ENCODE measurements at places on chromosomes 13 and 19.
A peak's percentile ranks its signal among the peaks of the same experiment; 100 is the strongest.

GRCh38 chr19:15337202-15337601 is 4.9 kb upstream of the BRD4 start:
- no peak for DNase-seq

DNA sequence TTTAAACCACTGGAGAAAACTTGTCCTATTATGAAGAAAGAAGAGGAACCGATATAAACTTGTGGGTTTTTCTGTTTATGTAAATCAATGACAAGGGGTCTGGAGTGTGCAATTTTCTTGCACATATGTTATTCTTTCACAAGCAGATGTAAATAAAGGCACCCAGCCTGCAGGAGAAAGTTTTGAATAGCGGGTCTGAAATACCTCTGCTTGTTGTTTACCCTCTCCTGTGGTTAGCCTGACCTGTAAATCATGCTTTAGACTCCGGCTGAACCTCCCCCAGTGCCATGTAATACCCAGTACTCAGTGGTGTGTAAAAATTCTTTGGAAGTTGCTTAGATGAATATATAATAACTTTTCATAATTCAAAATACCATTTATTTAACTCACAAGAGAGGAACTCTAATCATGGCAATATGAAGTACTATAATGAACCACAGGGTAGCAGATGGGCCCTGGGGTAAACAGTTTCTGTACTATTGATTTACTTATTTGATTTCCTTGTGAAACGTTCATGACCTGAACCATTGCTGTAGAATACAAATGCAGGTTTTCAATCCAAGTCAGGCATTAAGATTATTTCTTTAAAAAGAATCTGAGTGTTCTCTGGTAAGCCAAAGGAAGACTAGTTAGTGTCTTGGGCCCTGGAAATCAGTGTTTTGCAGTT is 245.1 kb downstream of the LMO7 start:
- no peak for DNase-seq

- no peak for DNase-seq
These were observed 1.3 kb downstream of the CYP4F3 start for GRCh38 chr19:15641901-15642491.

DNA sequence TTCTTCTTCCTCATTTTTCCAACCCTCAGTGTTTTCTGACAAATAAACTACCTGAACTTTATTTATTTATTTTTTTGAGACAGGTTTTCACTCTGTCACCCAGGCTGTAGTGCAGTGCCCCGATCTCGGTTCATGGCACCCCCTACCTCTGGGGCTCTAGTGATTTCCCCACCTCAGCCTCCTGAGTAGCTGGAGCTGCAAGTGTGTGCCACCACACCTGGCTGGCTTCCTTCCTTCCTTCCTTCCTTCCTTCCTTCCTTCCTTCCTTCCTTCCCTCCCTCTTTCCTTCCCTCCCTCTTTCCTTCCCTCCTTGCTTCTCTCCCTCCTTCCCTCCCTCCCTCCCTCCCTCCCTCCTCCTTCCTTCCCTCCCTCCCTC is 32.3 kb downstream of the KCTD4 start:
- no peak for DNase-seq

GRCh38 chr19:46193678-46194077 is 35.9 kb upstream of the IGFL1 start:
- no peak for DNase-seq

DNA sequence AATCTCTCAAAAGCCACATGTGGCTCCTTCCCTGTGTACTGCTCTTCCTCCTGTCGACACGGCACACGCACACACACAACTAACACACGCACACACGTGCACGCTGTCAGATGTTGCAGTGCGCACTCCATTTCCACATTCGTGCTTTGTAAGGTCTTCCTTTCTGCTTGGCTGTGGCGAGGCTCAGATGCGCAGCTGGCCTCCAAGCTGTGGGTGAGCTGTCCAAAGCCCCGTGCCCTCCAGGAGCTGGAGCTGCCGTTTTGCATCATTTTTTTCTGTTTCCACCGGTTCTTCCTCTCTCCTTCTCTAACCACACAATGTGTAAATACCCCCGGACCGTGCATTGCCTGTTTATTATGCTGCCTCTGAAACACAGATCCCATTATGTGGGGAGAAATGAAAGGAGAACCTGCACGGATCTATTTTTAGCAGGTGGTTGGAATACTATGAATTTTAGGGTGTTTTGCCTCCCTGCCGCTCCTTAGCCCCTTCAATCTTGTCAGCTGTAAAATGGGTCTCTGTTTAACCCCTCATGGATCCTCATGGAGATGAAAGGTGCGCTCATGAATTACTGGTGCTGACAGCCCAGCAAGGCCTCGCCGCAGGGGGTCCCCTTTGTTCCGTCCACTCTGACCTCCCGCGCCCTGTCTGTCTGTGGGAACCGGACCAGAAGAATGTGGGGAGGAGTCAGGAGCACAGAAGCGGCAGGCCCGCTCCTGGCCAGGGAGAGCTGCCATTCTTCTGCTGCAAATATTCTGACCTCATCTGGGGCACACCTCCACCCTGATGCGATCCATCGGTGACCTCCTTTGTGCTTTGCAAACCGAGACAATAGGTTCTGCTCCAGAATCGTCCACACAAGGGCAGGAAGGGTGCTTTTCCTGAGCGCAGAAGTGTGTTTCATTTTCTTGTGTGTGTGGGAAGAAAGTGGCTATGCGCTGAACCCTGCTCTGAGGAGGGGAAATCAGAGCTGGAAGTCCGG is 137.7 kb downstream of the SOX1 start:
- DNase-seq = no peak

DNA sequence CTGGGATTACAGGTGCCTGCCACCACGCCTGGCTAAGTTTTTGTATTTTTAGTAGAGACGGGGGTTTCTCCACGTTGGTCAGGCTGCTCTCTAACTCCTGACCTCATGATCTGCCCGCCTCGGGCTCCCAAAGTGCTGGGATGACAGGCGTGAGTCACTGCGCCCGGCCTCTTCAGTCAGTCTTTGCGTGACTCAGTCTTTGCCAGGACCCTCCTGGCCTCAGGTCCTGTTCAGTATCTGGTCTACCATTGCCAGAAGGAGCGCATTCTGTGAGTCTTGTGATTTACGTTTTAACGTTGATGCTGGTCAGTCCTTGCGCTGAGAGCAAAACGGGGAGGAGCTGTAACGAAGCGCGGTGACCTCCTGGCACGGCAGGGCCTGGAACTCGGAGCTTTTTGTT is 7.6 kb upstream of the HMG20B start:
- no peak for DNase-seq

GRCh38 chr19:1264801-1265614 is 4.1 kb upstream of the CIRBP start:
- peak; percentile 91 for DNase-seq

GRCh38 chr19:51091126-51091525 is 8.4 kb upstream of the KLK14 start:
- DNase-seq = no peak

DNA sequence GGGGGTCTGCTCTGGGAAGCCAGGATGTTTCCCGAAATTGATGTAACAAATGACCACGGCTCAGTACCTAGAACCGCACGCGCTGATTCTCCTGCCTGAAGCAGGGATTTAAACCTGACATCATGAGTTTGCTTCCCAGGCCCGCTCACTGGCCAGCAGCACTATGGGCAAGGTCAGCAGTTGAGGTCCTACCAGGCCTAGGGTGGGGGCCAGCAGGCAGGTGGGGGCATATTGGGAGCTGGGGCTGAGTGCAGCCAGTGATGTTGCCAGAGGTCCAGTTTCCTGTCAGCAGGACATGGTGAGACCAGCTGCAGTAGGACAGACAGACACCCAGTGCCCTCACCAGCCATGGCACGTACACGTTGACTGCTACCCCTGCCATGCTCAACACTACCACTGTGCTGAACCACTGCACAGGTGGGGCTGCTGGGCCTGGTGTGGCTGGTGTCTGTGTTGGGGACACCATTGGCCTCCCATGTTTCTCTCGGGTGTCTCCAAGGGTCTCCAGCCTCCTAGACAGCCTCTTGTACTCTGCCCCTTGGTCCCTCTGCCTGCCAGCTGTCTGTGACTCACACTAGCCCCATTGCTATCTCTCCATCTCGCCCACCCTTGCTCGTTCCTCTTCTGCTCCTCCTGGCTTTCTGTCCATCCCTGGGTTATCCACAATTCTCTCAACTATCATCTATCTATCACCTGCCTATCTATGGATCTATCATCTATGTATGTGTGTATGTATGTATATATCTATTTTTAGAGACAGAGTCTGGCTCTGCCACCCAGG is 1.1 kb upstream of the C19orf85 start:
- DNase-seq = no peak

DNA sequence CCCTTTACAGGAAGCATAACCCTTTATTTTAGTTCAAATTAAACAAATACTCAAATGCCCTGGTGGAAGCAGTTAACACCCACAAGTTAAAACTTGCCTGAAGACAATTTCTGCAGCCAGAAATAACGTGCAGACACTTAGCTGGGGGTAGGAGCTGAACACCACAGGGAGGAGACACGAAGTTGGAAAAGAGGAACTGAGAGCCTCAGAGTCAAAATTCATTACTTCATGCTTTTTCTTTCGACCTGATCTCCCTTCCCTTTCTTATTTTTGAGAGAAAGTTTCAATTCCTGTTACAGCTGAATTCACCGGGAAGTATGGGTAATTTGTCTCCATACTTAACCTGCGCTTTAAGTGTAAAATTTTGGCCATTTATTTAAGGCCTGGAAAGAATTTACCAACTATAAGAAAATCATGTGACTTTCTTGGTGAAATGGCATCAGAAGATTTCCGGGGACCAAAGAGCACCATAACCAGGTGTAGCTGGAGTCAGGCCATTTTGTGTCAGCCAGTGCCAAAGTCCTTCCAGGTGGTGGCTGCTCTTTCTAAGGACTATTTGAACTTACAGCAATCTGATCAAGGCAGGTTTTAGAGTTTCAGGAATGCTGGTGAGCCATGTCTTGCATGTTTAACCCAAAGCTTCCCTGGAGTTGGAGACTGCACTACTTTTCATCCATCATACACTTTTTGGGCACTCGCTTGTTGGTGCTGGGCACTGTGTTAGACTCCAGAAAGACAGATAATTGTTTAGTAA is 46.5 kb upstream of the RCBTB2 start:
- DNase-seq = no peak

DNA sequence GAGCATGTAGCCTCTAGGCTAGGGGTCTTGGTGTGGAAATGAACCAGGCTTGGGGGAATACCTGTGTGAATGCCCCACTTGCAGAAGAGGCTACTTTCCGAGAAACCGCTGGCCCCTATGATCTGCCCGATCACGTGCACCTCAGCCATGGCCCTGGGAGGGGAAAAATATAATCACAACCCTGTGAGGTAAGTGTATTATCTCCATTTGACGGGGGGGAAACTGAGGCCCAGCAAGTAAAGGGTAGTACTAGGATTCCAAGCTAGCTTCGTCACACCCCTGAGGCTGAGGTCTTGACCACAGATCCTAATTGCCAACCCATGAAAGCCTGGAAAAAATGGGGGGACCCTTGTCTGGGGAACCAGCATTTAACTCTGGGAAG is 587 bp downstream of the B9D2 start:
- no peak for DNase-seq

GRCh38 chr13:40943073-40943472 is 76.0 kb downstream of the ELF1 start:
- no peak for DNase-seq

DNA sequence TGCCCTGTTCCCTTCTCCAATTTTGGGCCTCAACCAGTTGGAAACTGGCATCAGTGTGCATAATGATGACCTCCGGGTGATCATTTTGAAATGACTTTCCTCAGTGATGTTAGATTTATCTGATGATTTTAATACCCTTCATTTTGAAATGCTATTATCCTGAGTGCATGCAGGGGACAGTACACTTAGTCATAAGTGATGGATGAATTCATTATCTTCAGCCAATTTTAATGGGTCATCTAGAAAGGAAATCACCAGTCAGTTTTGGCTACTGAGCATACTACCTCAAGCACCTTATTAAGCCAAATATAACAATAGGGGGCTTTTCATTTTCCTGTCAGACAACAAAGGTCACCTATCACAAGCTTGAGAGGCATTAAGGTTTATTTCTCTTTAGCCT is 118.5 kb upstream of the MIR17HG start:
- no peak for DNase-seq

GRCh38 chr13:27183561-27184147 is 12.0 kb upstream of the USP12 start:
- no peak for DNase-seq

DNA sequence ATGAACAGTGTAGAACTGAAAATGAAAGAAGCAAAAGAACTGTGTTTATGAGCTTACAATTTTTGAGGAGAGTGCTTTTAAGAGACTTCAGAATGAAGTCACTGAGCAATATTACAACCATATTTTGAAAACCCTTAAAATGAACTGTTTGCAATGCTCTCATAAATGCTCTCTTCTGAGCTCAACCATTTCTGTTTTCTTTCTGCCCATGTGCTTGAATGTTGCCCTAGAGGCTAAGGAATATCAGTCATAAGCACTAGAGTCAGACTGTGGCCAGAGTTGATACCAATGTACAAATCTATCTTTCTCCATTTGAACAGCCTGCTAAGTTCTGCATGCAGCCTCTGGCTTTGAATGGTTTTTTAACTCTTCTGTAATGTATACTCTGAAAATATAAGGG is 1092.8 kb downstream of the PCDH9 start:
- DNase-seq = no peak

DNA sequence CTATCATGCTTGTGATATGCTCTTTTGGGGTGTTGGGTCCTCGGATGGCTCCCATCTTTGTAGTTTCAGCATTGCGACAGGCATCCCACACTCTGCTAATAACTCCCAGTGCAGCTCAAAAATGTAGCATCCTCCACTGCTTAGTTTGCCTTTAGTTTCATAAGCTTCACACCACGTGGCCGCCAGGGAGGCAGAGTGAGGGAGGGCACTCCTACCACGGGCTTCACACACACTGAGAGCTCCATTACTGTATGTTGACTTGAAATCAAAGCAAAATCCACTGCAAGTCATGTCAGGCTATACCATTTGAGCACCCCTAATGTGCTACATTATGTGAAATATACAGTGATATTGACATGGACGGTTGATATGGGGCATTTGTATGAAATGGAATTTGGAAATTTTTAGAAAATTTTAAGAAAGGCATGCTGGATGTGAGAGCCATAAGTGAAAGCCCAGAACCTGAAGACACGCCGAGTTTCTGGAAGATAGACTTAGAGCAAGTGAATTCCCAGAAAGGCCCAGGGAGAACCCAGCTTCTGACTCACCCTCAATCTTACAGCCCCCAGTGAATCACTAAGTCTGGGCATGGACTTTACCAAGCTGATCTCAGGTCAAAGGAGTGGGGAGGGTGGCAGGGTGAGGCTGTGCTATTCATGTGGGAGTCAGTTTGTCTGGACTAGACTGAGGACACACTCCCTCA is 94.1 kb downstream of the HSPH1 start:
- no peak for DNase-seq
